Activated CD4-positive, alpha-beta memory T cell treated with anti-CD3 and anti-CD28 coated beads, Interleukin-2, amount 10 ng/mL, durations not matched to agents 7 days and 5 days (primary cell): ENCODE measurements at places on chromosomes 3 and 15. TPM values are rescaled to one million over a fixed set of nuclear protein-coding genes. Genes with fewer than 3 reads are reported as not detected.

The WDR72 gene
- not detected for total RNA-seq

DNA sequence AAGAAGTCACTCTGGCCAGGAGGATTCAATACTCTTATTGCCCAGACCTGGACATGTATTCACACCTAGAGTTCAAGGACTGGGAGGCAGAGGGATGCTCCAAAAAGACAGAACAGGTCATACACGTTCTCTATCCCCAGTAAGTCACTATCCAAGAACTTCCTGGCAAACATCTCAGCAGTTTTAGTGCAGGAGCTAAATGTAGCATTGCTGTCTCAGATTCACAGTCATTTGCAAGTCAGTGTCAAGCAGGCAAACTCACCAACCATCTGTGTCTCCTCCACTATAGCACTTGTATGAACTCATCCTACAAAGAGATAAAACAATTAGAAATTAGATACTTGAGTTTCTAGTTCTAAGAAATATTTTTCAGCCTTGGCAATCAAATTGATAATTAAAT is 38.4 kb downstream of the ABHD17C start:
- no peaks in the 10 kb centered on the region for H3K27me3 ChIP-seq
- H3K36me3 ChIP-seq = no peaks in the 10 kb centered on the region
- H3K4me3 ChIP-seq = no peak overlapping the region
- DNase-seq = no peak

GRCh38 chr3:158789592-158789991 is 12.3 kb upstream of the MFSD1 start:
- peaks cover 6% of the 10 kb centered on the region for H3K4me1 ChIP-seq
- H3K27ac ChIP-seq = no peak overlapping the region
- no peak overlapping the region for H3K4me3 ChIP-seq
- DNase-seq = no peak
- no peaks in the 10 kb centered on the region for H3K36me3 ChIP-seq

DNA sequence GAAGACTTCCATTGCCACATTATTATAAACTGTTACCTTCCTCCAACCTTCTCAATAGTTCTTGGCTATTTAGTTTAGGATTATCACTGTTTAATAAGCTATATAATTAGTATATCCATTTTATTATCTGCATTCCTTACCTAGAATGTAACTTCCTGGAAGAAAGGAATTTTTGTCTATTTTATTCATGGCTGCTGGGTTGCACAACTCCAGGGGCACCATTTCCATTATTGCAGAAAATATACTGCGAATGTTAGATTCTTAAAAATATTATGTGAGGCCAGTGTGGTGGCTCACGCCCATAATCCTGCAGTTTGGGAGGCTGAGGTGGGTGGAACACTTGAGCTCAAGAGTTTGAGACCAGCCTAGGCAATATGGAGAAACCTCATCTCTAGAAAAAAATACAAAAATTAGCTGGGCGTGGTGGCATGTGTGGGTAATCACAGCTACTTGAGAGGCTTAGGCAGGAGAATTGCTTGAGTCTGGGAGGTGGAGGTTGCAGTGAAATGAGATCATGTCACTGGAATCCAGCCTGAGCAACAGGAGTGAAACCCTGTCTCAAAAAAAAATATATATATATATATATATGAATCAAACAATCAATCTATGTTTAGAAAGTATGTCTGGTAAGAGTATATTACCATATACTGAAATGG is 19.9 kb downstream of the CLDN1 start:
- H3K27ac ChIP-seq = no peak overlapping the region
- no peak for DNase-seq
- H3K36me3 ChIP-seq = no peaks in the 10 kb centered on the region

DNA sequence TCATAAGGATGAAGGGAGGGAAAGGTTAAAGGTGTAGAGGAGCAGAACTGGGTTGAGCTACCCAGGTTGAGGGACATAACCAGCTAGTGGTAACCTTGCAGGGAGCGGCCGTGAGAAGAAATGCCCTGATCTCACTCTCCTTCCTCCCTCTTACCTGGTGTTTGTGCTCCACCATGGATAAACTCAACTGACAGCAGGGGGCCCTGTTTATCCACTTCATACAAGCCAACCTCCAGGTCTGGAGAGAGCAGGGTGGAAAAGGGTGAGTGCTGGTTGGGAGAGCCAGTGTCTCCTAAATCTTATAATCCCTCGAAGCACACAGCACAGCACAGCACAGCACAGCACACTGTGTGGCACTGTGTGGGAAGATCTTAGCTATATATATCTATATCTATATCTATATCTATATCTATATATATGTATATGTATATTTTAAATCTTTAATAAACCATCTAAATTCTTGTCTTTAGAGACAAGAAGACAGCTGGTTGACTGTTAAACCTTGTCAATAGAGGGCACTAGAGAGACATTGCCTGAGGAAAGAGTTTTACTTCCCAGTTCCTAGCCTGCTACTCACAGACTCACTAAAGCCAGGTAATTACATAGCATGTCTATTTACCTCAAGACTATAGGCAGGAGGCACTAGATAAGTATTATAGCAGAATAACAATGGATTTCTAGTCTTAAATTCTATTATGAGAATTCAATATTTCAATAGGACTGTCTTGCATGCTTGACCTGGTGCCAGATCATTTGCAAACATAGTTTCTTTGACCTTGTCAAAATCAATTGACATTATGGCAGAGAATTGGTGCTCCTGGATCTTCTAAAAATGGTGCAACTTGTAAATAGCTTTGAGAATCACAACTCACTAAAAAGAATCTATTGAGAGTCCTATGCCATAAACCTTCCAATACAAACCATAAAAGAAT is 21.7 kb upstream of the FMN1 start:
- no peak overlapping the region for H3K27ac ChIP-seq
- H3K27me3 ChIP-seq = peaks cover 7% of the 10 kb centered on the region
- H3K4me3 ChIP-seq = no peak overlapping the region

The COL7A1 gene
- 0.40 TPM for total RNA-seq

DNA sequence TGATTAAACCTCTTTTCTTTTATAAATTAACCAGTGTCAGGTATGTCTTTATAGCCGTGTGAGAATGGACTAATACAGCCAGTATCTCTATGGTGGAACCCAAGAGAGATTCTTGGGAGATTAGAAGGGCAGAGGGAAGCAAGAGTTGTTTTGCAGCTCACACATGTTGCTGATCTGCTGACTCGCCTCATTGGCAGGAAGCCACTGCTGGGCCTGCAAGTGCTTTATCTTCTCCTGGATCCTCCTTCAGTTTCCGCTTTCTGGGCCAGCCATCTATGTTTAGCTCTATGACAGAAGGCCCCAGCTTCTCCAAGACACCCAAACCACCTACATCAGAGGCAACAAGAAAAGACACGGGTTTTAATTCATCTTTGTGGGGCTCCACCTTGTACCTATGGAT is 23.4 kb upstream of the GALNT15 start:
- H3K4me1 ChIP-seq = peaks cover 15% of the 10 kb centered on the region
- H3K36me3 ChIP-seq = no peaks in the 10 kb centered on the region
- H3K27ac ChIP-seq = peak overlapping the region; percentile 40

DNA sequence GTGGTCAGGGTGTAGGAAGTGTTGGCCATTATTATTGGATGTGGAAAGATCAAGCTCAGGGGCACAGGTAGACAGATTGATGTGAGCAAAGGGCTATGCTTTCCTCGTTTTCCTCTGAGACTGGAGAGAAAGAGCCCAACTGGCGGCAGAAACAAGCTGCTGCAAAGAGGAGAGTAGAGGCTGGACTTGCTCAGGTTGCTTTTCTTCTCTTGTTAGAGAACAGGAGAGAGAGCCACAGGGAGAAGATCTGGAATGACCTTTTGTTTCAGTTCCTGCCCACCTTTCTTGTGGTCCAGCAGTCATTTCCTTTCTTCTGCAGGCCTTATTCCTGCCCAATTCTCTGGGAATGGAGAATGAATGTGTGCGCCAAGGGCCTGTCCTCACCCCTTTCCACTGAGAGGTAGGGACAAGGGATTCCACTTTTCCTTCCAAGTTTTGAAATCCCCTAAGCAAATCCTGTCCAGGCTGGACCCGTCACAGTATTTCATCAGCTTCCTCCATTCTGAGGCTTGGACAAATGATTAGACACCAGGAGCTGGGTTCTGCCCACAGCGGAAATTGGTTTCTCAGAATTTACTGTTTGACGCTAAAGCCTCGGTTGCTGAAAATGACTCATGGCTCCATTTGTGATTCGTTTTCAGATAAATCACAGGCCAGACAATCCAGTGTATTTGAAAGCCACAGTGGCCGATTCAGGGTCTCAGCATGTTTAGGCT is 16.1 kb downstream of the ZNF80 start:
- peak; percentile 83 for DNase-seq
- H3K4me3 ChIP-seq = peak overlapping the region; percentile 64
- H3K4me1 ChIP-seq = peaks cover 78% of the 10 kb centered on the region
- H3K27ac ChIP-seq = peak overlapping the region; percentile 99
- peaks cover 45% of the 10 kb centered on the region for H3K36me3 ChIP-seq

The FAM3D gene
- not detected for total RNA-seq
